Stimulated activated CD8-positive, alpha-beta memory T cell treated with anti-CD3 and anti-CD28 coated beads, Interleukin-7, amount 100 ng/mL, for 1 hour (primary cell): ENCODE measurements at places on chromosomes 4 and X.

DNA sequence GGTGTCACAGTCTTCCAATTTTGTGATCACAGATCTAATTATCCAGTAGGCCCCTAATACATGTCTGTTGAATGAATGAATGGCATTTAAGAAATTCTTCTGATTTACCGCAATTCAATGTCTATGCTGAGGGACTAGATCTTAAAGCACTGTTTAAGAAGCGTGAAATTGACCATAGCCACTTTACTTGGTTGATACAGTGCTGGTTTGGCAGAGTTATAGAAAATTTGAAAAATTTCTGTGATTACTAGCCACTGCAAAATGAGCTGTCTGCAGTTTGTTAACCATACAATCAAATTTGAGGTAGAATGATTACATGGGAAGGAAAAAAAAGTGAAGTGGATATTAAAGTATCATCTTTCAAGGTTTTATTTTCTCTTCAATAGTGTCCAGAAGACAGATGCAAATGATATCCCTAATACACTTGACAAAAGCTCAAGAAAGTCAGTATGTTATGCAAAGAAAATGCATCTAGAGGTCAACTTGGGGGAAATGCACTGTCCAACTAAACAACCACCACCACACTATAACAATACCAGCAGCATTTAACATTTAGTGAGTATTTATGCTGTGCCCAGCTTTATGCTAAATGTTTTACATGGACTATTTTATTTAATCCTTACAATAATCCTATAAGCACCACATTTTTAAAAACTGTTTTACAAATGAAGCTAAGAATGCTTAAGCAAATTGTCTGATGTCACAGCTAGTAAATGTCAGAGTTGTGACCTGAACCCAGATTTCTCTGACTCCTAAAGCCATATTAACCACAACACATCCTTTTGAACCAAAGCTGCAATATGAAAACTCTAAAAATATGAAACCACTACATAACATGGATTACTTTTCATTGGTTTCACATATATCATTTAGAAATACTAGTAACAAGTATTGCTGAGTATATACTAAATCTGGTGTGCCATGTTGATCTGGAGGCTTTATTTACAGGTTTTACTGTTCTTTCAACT is 217.9 kb upstream of the MAB21L2 start:
- DNase-seq = no peak

DNA sequence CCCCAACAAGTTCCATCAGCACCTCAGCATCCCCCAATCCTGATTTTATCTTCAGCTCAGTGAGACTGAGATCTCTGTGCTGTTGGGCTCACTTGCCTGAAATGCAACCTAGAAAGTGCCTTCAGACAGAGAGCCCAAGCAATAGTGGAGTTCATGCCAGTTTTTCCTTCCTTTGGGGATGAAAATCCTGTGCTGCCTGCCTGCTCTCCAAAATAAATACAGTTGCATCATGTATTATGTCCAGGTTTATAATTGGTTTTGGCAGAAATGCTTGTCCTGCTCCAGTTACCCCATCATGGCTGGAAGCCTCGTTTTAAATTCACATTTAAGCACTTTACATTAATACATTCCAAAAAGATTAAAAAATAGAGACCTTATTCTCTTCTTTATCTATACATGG is 1865.5 kb upstream of the TENM3 start:
- DNase-seq = no peak

- DNase-seq = no peak
These were observed 984.4 kb downstream of the CCSER1 start for GRCh38 chr4:91111556-91111955.

DNA sequence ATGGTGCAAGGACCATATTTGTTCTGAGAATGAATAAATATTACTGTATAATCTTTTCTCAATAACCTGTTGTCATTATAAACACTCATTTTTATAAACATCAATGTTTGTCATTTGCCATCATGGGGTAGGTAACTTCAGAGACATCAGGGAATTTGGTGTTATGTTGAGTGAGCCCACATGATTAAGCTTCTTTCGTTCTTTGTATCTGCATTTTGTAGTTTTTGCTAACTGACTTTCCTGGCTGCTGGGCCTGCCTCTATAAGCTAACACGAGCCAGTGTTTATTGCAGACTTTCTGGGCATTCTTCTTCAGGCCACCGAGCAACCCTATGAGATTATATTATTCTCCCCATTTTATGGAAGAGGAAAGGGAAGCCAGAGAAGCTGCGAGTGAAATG is 48.8 kb upstream of the MTMR1 start:
- DNase-seq = no peak

DNA sequence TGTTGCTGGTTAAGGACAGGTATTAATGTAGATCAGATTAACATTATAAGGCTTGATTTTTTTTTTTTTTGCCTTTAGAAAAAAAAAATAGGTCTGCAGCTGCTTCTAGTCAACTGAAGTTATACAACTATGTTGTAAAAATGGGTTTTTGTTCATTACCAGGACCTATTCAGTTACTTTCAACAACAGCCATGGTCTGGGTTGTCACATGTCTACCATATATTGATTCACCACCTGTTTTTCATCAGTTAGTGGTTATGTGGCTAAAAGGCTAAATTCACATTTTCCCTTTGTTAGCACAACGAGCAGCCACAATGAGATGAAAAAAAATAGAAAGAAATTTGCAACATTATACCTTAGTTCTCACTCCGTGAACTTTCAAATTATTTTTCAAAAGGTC is 45.5 kb downstream of the GLRB start:
- DNase-seq = no peak

- DNase-seq = no peak
These were observed 91.0 kb upstream of the BCOR start for GRCh38 chrX:40188573-40189417.

- DNase-seq = no peak
These were observed 57.1 kb upstream of the EFHC2 start for GRCh38 chrX:44400588-44400987.

DNA sequence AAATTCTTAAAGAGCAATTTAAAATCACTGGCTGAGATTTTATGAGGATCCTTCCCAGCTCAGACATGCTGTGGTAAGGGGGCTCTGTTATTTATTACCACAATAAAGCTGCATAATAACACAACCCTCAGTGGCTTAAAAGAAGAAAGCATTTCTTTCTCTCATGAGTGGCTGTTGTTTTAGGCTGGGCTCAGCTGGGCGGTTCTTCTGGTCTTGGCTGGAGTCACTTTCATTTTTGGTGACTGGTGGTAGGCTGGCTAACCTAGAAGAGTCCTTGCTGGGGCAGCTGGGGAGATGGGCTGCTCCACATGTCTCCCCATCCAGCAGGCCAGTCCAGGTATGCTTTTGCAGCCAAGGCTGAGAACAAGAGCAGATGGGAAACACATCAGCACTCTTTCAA is 113.0 kb upstream of the MSX1 start:
- no peak for DNase-seq

DNA sequence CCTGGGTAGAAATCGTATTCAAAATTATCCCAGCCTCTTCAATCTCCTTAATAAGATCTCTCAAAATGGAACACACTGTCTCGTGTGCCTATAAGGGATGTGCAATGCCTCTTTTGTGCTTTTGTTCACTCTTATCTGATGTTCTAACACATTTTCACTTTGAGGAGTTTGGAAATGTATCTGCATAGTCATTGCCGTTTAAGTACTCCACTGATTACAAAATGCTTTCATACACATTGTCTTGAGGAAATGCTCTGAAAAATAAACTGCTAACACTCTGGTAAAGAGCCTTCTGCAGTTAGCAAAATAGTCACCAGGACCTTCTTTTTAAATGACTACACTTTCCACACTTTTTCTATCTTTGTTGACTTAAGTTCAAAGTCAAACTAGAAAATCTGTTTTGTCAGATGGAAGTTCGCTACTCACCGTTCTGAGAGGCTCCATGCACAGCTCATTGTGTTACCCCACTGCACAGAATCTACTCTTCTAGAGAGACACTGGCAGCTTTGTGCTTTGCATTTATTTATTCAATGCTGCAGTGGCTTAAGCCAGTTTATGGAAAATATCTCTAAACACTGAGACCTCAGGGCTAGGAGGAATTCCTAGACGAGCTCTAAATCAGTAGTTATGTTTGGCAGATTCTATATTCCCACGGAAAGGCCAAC is 159.0 kb downstream of the CHIC2 start:
- no peak for DNase-seq

- DNase-seq = no peak
These were observed 28.5 kb upstream of the CRMP1 start for GRCh38 chr4:5921101-5921980.

GRCh38 chr4:175062183-175062592 is 144.0 kb downstream of the ADAM29 start:
- no peak for DNase-seq

- DNase-seq = no peak
These were observed 473.8 kb downstream of the SPRY1 start for GRCh38 chr4:123870216-123870876.

DNA sequence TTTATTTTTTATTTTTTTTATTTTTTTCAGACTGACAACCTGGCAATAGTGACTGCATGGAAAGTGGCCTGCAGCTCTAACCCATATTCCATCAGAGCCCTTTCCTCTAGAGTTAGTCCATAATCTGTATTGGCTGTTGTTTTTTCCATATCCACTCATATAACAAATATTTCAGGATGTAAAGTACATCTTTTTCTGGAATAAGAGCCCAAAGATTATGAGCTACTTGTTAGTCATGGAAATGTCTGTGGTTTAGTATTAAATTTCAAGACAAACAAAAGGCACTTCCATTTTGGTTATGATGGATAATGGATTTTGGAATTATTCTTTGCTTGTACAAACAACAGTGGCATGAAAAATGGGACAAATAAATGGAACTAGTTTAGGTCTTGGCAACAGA is 296.0 kb upstream of the HS3ST1 start:
- no peak for DNase-seq

DNA sequence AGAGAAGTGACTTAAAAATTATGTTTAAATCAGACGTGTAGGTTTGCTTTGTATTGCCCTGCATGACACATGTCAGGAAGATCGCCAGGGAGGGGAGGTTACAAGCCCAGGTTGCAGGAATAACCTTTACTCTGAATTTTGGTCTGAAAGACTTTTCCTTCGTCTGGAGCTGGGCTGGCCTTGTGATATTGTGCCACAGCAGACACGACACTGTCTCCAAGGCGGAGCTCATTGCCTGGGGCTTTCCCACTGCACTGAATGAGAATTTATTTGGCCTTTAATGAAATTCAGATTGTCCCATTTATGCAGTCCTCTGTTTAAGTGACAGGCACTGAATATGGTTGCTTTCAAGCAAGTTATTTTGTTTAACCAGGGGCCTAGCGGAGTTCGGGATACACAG is 45.1 kb downstream of the RHOH start:
- no peak for DNase-seq

DNA sequence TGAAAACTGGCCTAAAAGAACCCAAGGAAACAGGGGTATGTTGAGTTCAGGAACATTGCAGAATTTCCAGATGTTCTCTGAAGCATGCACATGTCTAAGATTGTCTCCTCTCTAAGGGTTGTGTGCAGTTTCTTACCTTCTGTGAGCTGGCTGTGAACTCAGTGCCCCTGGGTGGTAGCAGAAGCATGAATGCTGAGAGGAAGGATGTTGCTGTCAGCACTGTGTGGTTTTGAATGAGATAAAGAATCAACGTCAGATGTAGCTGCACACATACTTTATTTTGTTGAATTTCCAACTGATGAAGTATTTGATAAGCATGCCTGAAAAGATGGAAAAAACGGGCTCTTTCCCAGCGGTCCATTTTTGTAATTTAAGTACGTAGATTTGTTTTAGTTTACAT is 23.8 kb upstream of the CD38 start:
- peak; percentile 7 for DNase-seq

DNA sequence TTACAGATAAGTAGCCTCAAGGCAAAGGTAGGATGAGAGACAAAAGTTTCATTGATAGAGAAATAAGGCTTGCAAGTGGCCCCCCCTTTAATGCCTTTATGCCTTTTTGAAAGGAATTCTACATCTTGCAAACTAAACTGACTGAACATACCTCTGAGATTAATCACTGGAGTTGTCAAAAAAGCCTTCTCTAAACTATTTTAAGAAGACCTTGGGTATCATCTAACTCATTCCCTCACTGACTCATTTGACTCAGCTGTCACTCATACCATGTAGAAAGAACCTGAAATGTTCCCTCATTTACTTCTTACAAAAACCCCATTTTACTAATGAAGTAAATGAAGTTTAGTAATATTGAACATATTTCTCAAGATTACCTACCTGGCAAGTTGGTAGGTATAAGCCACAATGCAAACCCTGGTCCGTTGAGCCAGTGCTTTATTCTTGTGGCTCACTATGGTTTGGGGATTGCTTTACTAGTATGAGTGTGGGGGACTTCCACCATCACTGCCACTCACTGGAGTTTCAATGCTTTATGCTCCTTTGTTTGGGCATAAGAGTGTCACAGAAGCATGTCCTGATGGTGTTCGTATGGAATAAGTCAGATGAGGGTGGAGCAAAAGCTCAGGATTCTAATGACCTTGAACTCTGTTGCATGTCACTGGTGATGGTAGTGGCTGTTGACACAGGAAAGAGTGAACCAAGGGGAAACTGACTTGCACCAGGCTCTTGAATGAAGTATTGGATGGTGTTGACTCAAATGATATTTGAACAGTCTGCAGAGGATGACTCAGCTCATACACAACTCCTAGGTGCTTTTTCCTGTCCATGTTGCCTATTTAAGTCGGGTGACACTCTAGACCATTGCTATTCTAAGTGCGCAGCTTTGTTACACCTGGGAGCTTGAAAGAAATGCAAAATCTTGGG is 305.5 kb upstream of the EMCN start:
- no peak for DNase-seq

- DNase-seq = peak; percentile 59
These were observed at the start of gene SEC24D for GRCh38 chr4:118835571-118836300. SEC24D (minus strand) TSS chr4:118836126; CDS start chr4:118833696, 2,430 bp downstream.

DNA sequence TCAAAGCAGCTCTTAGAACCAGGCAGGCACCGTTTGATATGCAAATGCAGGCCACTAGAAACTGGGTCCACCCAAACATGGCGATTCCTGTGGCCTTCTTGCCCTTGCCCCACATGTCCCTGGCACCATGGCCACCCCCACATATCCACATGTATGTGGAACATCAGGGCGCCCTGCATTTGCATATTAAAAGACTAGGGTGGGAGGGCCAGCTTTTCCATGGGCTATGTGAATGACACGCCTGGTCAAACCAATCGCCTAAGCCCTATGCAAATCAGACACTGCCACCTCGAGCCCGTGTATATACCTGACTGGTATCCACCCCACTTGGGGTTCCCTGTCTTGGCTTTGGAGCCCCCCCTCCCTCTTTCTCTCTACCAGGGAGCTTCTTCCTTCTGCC is 107.0 kb downstream of the ABLIM2 start:
- no peak for DNase-seq

DNA sequence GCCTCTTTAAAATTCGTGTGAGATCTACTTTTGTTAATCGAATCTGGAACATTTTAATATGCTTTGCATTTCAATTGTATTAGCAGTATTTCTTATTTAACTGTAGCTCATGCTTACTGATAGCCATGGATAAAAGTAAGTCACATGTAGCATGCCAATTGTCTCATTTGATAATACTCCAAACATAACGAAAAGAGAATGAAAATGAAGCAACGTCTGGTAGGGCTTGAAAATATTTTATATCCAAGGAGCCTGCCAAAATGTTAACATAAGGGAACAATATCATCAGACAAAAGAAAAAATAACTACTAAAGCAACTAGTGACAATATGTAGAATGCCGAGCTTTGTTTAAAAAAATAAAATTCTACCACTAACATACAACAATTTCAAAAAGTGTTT is 94.1 kb upstream of the MID1 start:
- no peak for DNase-seq

GRCh38 chrX:123736333-123736921 is 3.6 kb upstream of the THOC2 start:
- no peak for DNase-seq
